ENCODE measurements at places on chromosomes 2 and 18. TPM values are rescaled to one million over a fixed set of nuclear protein-coding genes. Genes with fewer than 3 reads are reported as not detected.

- H3K4me3 ChIP-seq, result no peak overlapping the region
- no peak overlapping the region for H3K27ac ChIP-seq
- DNase-seq, result no peak
- H3K36me3 ChIP-seq, result no peaks in the 10 kb centered on the region
These were observed 24.2 kb downstream of the ITM2C start for GRCh38 chr2:230888824-230889400.

The GALNT14 gene
- polyA plus RNA-seq, result not detected

- H3K4me1 ChIP-seq, result peaks cover 52% of the 10 kb centered on the region
- H3K36me3 ChIP-seq, result no peaks in the 10 kb centered on the region
- no peak overlapping the region for H3K27ac ChIP-seq
- no peaks in the 10 kb centered on the region for H3K27me3 ChIP-seq
- DNase-seq, result peak; percentile 17
These were observed 75.6 kb upstream of the MGAT5 start for GRCh38 chr2:134178138-134178877.

- no peak for DNase-seq
- H3K4me3 ChIP-seq, result no peak overlapping the region
- no peaks in the 10 kb centered on the region for H3K27me3 ChIP-seq
These were observed 335.0 kb upstream of the ID2 start for GRCh38 chr2:8346706-8347430.

DNA sequence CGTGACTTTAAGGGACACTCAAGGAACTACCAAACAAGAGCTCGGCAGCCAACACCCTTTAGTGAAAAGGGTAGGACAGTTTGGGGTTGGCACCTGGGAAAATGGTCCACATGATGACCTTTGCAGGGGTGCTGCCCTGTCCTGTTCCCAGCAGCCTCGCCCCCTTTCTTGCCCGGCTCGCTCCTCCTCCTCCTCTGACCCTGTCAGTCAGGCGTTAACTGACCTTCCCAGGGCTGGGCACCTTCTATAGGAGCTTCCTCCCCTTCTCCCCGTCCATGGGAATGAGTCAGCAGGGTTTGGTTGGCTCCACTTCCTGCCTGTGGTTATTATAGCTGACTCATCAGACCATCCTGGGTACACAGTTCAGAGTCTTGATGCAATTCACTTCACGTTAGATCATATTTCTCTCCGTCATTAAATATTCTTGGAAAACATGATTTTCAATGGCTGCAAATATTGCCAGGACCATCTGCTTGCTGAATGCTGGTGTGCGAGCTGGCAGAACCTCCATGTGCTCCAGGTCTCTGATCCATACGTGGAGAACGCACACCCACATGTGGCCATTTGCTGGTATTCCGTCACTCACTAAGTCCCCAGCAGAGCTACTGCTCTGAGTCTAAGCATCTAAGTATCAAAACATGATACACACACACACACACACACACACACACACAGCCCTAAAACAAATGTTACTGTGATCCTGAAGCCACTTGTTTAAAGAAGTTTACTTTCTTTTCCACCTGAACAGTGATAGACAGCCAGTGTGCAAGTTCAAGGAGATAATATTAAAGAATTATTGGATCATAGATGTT is 185.0 kb downstream of the ANAPC1 start:
- no peaks in the 10 kb centered on the region for H3K36me3 ChIP-seq
- H3K4me1 ChIP-seq, result peaks cover 15% of the 10 kb centered on the region
- no peak overlapping the region for H3K4me3 ChIP-seq
- H3K27me3 ChIP-seq, result peaks cover 3% of the 10 kb centered on the region
- peak overlapping the region; percentile 47 for H3K27ac ChIP-seq

- no peak for DNase-seq
- H3K4me1 ChIP-seq, result no peaks in the 10 kb centered on the region
- H3K27ac ChIP-seq, result no peak overlapping the region
These were observed 24.7 kb upstream of the IMPA2 start for GRCh38 chr18:11956371-11957308.

DNA sequence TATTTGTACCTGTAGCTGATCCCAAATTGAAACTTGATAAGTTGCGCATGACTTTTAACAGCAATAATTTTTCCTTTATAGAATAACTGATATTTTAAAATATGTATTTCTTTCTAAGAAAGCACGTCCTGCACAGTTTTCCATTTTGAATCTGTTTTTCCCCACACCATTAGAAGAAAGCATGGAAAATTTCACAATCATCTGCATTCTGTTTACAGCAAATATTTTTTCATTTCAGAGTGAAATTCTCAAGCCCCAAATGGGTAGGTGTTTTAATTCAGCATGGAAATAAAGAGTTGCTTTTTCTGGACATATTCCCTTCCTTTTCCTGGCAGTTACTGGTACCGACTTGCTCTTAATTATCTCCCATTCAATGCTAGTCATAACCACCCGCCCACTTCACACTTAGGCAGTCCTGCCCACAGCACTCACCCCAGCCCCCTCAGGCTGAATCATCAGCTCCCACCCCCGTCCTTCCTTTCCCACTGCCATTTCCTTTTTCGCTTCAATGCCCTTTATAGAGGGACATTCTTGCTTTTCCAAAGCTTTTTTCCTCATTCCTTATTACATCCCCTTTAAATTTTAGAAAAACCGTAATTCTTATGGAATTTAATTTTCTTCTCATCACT is 89.2 kb upstream of the GLS start:
- H3K36me3 ChIP-seq, result no peaks in the 10 kb centered on the region
- H3K27me3 ChIP-seq, result no peaks in the 10 kb centered on the region
- H3K4me3 ChIP-seq, result no peak overlapping the region
- no peaks in the 10 kb centered on the region for H3K4me1 ChIP-seq
- no peak for DNase-seq

Measured in CD8-positive, alpha-beta memory T cell (primary cell).